NCI-H1092 treated with DMSO at 0.1 percent for 48 hours (cell line): ENCODE measurements at places on chromosomes 2 and 18.

GRCh38 chr2:174327841-174328113, 7.0 kb upstream of the SP9 start:
- DNase-seq: no peak

GRCh38 chr2:218402491-218402901, 2.8 kb downstream of the CTDSP1 start:
- DNase-seq: no peak

DNA sequence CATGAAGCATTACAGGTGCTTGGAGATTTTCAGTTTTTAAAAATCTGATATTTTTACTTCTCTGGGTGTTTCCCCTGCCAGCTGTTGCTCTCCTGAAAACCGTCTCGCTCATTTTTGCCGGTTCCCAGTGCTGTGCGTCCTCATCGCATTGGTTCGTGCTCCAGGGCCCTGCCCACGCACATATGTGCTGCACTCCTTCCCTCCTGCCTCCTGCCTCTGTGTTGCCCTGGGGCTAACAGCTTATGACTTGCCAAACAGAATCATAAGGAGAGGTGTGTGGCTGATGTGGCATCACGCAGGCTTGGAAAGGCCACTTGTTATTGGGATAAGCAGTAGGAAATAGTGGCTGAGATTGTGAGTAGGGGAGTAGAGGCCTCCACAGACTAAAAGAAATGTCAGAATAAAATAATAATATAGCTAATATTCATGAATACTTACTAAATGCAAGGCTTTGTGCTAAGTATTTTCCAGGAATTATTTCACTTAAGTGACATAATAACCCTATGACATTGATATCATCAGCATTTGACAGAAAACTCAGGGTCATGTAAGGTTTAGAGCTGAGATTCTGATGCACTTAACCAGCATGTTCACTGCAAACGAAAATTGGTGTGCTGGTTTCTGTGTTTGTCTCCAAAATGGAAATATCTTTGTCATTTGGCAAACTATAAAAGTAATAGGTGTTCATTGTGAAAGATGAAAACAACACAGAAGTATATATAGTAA, 53.5 kb downstream of the SLC4A1AP start:
- DNase-seq: no peak

- DNase-seq: no peak
Measured at GRCh38 chr18:43022874-43023273, 92.6 kb downstream of the RIT2 start.

GRCh38 chr2:189327879-189328847, 113.1 kb upstream of the WDR75 start:
- no peak for DNase-seq

GRCh38 chr2:64522843-64523428, 1.2 kb upstream of the AFTPH start:
- peak; percentile 84 for DNase-seq

- DNase-seq: no peak
Measured at GRCh38 chr18:28045880-28046279, 131.1 kb downstream of the CDH2 start.

DNA sequence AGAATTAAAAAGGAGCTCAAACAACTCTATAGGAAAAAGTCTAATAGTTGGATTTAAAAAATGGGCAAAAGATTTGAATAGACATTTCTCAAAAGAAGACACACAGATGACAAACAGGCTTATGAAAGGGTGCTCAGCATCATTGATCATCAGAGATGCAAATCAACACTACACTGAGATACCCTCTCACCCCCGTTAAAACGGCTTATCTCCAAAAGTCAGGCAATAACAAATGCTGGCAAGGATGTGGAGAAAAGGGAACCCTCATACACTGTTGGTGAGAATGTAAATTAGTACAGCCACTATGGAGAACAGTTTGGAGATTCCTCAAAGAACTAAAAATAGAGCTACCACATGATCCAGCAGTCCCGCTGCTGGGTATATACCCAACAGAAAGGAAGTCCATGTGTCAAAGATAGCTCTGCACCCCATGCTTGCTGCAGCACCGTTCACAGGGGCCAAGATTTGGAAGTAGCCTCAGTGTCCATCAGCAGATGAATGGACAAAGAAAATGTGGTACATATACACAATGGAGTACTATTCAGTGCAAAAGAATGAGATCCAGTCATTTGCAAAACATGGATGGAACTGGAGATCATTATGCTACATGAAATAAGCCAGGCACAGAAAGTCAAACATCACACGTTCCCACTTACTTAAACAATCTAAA, 46.7 kb upstream of the B3GNT7 start:
- no peak for DNase-seq

GRCh38 chr2:43251171-43251731, 24.8 kb upstream of the ZFP36L2 start:
- DNase-seq: no peak

- no peak for DNase-seq
Measured at GRCh38 chr2:86700690-86701089, 19.4 kb upstream of the RMND5A start.

GRCh38 chr2:180524499-180524898, 455.9 kb upstream of the UBE2E3 start:
- no peak for DNase-seq

DNA sequence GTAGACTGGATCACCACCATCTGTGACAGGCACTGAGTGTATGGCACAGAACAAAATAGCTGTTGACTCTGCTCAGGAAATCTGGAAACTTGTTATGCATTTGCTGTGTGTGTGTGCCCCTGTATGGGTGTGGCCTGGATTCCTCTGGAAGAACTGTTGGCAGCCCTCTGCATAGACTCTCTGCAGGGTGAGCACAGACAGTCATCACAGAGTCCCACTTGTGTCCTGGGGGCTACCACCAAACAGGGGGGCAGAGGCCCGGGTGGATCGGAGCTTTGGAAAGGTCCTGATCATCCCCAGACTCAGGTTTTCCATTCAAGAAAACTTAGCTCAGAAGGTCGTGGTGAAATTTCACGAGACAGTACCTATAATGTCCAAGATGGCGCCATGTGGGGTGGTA, 258.6 kb downstream of the SOX11 start:
- DNase-seq: no peak

- DNase-seq: peak; percentile 24
Measured at GRCh38 chr2:106561356-106561755, 74.2 kb downstream of the CD8B2 start.

GRCh38 chr2:158723921-158724802, 71.0 kb upstream of the DAPL1 start:
- DNase-seq: no peak

GRCh38 chr2:233063976-233064411, 3.9 kb downstream of the INPP5D start:
- DNase-seq: no peak

- no peak for DNase-seq
Measured at GRCh38 chr18:10033016-10033399, 119.2 kb downstream of the VAPA start.

DNA sequence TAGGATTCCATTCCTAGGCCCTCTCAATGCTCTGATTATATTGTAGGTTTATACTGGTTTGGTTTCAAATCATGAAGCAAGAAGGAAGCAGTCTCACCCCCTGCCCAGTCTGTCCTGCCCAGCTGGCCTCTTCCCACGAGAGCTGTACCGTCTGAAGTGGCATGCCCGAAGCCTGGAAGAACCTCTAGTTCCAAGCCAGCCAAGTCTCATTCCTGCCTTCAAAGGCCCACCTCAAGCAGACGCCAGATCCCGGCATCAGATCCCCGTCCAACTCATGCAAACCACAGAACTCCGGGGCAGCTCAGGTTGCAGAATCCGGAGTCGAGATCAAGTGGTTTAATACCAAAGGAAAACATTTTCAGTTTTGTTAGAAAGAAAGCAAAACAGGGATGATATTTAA, 234.4 kb downstream of the LPIN1 start:
- DNase-seq: no peak

DNA sequence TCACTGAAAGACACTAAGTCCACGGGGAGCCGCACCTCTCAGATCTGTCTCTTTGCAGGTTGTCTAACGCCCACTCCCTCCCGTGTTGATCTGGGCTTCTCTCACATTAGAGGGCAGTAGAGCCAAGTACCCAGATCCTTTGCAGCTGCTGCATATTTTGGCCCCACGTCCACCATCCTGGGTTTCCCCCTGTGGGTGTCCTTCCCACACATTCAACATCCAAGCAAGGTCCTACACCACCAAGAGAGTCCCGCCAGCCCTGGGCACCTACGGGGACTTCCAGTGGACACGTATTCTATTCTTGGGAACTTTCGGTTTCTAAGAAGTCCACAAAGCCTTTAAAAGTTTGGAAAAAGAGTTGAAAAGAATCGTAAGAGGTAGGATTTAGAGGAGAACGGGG, 116.6 kb downstream of the ATL2 start:
- DNase-seq: no peak

DNA sequence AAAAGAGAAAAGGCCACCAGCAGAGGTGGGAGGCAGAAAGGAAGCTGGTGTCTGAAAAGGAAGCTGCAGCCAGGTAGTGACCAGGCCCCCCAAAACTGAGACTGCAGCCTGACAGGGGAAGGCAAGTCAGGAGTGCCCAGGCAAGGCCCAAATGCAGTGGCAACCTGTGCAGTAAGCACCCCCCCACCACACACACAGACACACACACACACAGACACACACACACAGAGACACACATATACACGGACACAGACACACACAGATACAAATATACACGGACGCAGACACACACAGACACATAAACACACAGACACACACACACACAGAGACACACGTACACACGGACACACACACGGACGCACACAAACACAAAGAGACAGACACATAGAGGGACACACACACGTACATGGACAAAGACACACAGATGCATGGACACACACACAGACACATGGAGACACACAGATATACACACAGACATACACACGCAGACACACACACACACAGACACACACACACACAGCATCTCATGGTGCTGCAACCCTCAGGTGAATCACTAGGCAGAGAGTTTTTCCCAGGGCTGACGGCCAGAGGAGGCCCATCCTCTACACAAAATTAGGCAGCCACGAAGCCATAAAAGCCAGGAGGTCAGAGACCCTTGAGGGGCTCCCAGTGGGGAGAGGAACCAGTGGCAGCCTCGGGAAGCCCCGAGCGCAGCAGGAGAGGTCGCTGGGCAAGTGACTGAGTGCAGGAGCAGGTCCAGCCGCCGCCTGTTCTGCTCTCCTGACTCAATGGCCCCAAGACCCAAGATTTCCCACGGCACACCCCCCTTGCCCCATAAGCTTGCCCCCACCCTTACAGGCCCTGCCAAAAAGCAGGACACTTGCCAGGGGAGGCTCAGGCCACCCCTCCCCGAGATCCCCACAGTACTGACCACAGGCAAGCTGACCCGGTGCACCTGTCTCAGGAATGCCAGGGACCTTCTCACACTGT, 6.3 kb downstream of the SDC1 start:
- no peak for DNase-seq

DNA sequence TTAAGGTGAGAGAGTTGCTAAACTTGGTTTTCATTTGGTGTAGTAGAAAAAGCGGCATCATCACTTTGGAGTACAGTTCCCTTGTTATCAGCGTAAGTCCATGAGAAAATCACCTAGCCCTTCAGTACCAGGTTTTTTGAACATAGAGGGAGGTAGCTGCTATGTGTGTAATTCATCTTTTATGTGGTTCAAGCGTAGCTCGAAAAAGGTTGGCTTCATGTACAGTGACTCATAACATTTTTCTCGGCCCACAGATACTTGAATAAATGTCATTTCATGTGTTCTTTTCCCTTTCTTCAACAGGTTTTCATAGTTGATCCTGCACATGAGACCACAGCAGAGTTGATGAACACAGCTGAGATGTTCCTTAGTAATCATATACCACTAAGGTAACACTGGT, 43.6 kb downstream of the UGGT1 start:
- DNase-seq: no peak

- DNase-seq: no peak
Measured at GRCh38 chr2:196535742-196536141, 103.8 kb upstream of the CCDC150 start.

GRCh38 chr2:137937778-137938177, 26.5 kb upstream of the HNMT start:
- DNase-seq: no peak
